ENCODE measurements at places on chromosomes 6 and 20.

DNA sequence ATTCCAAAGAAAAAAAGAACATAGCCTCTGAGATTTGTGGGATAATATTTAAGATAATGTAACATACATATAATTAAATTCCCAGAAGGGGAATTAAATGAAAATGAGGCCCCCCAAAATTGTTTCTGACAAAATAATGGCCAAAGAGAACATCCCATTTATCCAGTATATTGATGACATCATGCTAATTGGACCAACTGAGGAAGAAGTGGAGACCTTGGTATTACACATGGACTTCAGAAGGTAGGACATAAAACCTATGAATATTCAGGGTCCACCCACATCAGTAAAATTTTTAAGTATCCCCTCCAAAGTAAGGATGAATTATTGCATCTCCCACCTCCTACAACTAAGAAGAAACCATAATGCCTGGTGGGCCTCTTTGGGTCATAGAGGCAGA lies 15.6 kb upstream of the RBM24 start:
- no peak for DNase-seq

DNA sequence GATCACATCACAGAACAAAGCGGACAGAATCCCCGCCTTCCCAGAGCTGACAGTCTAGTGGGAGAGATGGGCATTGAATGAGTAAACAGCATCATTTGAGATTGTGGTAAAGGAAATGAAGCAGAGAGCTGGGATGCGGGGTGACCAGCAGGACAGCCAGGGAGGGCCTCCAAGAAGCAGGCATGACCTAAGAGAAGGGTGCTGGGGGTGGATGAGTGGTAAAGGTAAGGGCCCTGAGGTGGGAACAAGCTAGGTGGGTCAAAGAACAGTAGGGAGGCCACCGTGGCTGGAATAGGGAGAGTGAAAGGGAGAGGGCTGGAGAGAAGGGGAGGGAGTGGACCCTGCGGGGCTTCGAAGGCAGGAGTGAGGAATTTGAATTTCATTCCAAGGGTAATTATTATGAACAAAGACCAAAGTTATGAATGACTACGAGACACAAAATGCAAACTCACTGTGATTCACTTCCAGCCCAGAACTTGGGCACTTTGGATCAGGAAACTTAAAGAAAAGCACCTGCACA lies 61.4 kb downstream of the CEBPB start:
- DNase-seq = no peak

DNA sequence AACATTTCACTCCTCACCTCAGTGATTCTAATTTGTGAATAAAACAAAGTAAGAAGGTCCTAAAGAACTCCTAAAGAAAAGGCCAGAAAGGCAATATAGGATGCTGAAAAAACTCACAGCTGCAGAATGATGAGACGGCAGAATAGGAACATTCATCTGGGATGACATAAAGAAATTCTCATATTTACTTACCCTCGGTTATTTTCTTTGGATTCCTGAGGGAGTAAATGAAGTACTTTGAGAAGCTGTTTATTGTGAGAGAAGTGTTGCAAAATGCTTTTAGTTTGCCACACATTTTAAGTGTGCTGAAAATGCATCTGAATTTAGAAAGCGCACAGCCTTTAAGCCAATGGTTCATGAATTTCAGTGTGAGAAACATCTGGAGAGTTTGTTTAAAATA lies 35.7 kb upstream of the RBL1 start:
- no peak for DNase-seq

DNA sequence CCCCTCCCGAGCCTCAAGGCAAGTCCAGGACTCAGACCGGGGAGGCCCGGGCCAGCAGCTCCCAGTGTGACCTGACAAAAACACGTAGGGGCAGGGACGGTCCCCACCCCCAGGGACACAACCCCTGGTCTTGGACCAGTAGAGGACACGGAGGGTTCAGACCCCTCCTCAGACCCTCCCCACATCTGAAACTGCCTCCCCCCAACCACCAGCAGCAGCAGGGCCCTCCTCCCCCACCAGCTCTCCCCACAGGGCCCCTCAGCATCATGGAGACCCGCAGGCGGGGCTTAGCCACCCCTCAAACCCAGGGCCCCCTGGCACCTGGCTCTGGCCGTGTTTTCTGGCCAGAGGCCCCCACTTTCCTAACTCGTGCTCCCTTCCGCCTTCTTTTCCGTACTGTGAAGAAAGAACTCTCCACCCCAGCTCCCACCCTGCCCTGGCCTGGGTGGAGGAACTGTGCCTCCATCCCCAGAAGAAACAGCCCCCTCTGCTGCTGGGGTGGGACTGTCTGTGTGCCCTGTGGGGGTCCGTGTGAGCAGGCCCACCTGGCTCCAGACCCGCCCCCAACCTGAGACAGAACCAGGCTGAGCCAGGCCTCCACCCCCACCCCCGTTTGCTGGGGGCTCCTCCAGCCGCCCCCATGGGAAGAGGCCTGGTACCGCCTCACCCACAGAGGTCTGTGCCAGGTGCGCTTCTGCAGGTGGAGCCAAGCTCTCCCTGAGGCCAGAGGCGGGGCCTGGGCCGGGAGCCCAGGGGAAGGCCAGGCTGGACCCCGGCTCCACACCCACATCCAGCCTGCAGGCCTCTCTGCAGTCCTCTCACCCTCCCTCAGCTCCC lies 39.0 kb upstream of the MDFI start:
- no peak for DNase-seq

GRCh38 chr20:35012227-35013069 lies 56.8 kb downstream of the MYH7B start:
- DNase-seq = no peak

GRCh38 chr6:6152060-6152459 lies 145.3 kb upstream of the NRN1 start:
- no peak for DNase-seq

GRCh38 chr6:1949538-1949937 lies 295.9 kb downstream of the GMDS start:
- no peak for DNase-seq

- DNase-seq = no peak
Observed at GRCh38 chr6:54057058-54057457, 54.2 kb upstream of the MLIP start.

DNA sequence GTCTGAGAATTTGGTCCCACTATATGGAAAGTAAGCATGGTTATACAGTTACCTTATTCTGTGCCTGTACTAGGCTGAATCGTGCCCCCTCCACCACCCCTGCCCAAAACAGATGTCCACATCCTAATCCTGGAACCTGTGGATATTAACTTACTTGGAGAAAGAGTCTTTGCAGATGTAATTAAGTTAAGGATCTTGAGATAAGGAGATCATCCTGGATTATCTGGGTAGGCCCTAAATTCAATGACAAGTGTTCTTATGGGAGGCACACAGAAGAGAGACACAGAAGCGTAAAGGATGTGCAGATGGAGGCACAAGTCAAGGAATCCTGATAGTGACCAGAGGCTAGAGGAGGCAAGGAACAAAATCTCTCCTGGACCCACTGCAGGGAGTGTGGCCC lies 116.7 kb upstream of the MAN1A1 start:
- DNase-seq = no peak
